CD4-positive, alpha-beta T cell treated with Interferon alpha-2 for 1 hour (primary cell): ENCODE measurements at places on chromosomes 3 and 15.

- DNase-seq, result no peak
Measured at GRCh38 chr15:56490461-56490860, 25.5 kb upstream of the MNS1 start.

DNA sequence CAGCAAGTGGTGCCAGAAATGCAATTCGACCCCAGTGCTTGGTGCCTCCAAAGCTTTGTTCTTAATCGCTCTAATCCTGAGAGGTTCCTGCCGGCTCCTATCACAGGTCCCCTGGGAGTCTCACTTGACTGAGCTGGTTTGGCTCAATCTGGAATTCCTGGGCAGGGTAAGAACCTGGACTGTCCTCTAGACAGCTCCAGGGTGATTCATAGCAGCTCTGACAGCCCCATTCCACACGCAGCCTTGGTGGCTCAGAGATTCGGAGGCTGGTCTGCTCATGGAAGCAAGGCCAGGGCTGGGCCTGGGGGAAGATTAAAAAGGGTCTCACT lies 37.9 kb downstream of the MYO5C start:
- no peak for DNase-seq

DNA sequence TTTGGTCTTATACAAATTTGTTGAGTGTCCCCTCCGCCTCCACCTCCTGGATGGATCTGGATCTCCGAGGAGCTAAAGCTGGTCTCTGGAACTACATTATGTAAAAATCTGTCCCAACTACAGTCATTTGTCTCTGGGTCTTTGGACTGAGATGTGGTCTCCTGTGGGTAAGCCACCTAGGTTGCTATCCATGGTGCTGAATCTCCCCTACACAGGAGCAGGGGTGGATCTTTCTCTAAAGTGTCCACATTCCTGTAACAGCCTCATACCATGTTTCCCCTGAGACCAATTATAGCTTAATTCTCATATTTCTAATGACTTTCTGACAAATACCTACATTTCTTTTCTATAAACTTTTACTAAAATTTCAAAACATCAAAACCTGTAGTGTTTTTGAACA lies 625.8 kb downstream of the TAFA4 start:
- DNase-seq, result no peak

- DNase-seq, result no peak
Measured at GRCh38 chr15:64110950-64111678, 15.3 kb downstream of the SNX1 start.

DNA sequence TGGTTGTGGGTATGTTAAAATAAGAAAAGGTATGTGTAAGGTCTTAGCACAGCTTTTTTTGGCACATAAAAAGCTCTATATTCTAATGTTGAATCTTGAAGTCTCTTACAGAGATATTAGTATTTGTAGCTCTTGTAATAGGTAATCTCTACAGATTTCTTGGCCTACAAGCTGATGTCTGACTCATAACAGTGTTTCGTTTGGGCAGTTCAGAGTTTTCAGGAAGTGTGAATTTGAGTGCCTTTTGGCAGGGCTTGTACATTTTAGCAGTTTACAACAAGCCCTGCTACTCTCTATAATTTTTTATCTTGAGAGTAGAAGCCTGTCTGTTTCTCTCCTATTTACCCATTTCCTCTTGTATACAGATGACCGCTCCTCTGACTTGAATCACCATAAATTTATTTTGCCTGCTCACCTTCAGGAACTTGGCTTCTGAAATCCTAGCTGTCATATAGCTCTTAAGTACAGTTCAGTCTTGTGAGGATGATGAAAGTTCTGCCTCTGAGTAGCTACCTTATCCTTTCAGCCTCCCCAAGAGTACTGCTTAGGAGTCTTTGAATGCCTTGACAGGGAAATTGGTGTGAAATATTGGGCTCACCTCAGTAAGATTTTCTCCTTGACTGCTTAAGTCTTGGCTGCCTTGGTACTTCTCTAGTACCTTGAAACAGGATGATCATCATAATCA lies 419.9 kb upstream of the RARB start:
- no peak for DNase-seq
